ENCODE measurements at places on chromosomes 3 and 15.

GRCh38 chr3:9250236-9250635, 790 bp upstream of the SRGAP3 start:
- no peak for DNase-seq

DNA sequence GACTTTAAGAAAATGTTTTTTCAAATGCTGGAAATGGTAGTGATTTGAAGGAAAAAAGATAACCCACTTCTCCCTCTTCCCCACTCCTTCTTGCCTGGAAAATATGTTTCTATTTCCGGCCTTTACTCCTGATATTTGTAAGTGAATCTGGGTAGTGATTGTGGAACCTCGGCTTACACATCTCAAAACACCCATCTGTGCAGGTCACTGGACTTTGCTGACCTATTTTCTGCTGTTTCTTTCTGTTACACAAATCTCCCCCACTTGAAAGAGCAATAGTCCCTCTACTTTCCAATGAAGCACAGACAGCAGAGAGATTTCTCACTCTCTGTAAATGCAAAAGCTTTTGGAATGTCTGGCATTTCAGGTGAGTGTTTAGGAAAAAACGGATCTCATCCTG, 76.9 kb upstream of the ICE2 start:
- DNase-seq, result no peak

DNA sequence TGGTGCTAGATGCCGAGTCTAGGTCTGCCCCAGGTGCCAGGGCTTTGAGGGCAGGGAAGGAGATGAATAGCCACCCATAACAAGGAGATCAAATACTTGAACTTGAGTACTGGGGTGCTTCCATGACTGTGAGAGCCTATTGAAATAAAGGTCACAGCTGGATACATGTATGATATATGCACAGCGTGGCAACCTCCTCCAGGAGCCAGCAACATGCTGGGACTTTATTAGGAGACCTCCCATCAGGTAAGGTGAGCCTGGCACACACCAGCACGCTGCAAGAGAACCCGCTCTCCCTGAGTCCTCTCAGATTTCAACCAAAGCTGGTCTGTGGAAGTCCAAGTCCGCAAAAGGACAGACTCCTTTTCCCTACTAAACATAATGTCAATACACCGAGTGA, 10.5 kb upstream of the HES1 start:
- DNase-seq, result no peak

DNA sequence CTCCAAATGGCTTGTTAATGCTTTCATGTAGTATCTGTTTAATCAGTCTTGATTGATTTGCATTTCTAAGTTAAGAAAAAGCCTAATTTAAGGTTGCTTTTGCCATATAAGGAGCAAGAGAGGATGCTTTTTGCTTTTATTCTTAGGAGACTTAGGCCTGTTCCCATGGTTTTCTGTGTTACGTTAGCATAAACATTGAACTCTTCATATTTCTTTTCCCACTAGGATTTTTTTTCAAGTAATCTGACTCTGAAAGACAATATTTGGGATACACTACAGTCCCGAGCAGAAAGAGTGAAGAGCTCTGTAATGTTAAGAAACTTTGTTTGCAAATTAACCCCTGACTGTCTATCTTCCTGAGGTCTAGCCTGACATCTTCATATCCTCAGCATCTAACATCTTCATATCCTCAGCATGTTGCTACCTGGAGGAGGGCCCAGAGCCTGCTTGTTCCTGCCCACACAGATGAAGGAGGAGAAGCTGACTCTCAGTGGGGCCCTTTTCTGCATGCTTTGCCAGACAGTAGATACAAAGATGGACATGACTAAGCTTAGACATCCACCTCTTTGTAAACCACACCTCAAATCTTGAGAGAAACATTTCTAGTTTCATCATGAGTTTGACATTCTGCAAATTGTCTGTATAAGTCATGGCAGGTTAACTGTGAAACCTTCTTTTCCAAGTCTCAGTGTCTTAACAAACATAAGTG, 86.2 kb upstream of the COL6A5 start:
- no peak for DNase-seq

GRCh38 chr3:13012221-13012691, 61.0 kb downstream of the IQSEC1 start:
- no peak for DNase-seq

GRCh38 chr3:12301031-12301430, 12.2 kb downstream of the PPARG start:
- DNase-seq, result no peak

DNA sequence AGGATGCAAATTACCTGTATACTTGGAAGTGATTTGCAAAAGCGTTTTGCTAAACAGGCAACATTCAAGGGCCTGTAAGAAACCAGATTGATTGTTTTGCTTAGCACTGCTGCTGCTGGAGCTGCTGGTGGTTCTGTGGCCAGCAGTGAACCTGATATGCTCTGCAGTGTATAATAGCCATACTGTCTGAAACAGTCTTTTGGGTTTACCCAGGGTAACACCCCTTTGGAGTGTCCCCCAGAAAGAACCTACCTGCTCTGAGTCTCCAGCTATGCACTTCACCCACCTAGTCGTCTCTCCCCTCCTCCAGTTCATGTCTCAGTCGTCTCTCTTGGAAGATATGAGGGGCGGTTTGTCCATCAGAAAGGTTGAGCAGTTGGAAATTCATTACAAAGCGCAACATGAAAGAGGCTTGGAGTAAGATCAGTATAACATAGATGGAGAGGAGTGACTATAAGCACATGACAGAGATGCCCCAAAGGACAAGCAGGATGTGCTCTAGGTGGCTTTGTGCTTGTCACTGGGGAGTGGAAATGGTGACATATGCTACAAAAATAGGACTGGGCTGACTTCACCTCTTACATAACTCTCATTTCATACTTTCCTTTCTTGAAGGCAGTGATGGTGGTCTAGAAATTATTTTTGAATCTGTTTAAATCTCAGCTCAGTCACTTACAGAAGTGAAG, 3.8 kb downstream of the MKRN2 start:
- DNase-seq, result no peak

DNA sequence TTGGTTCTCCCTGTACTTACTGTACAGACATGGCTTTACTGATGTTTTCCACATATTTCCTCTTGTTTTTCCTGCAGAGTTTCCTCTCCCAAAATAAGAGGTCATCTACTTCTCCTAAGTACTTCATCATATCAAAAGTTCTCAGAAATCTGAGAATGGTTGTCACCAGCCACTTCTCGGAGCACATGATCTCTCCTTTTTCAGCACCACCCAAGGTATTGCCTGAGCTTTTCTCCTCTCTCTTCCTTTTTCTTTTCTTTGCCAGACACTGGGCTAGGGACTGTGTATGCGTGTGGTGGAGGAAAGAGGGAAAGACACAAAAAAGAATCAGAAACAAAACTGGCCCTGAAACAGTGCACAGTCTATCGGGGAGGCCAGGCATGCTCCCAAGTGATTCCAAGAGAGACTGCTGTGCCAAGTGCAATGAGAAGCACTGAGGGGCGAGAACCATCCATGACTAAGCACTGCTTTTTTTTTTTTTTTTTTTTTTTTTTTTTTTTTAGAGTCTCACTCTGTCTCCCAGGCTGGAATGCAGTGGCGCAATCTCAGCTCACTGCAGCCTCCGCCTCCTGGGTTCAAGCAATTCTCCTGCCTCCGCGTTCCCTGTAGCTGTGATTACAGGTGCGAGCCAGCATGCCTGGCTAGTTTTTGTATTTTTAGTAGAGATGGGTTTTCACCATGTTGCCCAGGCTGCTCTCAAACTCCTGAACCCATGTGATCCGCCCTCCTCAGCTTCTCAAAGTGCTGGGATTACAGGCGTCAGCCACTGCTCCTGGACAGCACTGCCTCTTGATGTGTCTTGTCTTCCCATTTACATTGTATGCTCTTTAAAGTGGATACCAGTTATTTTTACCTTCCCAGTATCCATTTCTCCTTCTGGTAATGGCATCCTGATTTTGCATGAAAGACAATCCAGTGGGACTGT, 194.0 kb upstream of the FEZF2 start:
- DNase-seq, result no peak

- no peak for DNase-seq
These were observed 26.4 kb downstream of the FAH start for GRCh38 chr15:80179025-80179759.

GRCh38 chr15:62874959-62875625, 167.5 kb upstream of the TPM1 start:
- no peak for DNase-seq

GRCh38 chr15:82649226-82649999, 2.2 kb upstream of the CPEB1 start:
- DNase-seq, result no peak

DNA sequence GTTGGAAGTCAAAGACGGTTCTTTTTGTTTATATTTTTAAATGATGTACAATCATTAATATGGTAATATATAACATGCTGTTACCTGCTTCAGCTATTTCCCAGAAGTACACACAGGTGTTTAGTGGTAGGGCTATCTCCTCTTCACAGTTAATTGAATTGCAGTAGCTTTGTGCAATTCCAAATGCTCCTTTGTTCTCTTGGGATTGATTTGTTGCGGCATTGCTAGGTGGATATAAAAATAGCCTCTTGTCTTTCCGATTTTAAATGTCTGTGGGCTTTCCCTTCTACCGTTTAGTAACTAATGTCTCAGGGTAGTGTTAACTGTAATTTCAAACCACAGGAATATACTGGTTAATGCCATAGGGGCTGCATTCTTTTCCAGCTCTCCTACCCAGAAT, 307.6 kb upstream of the SLITRK3 start:
- DNase-seq, result no peak

DNA sequence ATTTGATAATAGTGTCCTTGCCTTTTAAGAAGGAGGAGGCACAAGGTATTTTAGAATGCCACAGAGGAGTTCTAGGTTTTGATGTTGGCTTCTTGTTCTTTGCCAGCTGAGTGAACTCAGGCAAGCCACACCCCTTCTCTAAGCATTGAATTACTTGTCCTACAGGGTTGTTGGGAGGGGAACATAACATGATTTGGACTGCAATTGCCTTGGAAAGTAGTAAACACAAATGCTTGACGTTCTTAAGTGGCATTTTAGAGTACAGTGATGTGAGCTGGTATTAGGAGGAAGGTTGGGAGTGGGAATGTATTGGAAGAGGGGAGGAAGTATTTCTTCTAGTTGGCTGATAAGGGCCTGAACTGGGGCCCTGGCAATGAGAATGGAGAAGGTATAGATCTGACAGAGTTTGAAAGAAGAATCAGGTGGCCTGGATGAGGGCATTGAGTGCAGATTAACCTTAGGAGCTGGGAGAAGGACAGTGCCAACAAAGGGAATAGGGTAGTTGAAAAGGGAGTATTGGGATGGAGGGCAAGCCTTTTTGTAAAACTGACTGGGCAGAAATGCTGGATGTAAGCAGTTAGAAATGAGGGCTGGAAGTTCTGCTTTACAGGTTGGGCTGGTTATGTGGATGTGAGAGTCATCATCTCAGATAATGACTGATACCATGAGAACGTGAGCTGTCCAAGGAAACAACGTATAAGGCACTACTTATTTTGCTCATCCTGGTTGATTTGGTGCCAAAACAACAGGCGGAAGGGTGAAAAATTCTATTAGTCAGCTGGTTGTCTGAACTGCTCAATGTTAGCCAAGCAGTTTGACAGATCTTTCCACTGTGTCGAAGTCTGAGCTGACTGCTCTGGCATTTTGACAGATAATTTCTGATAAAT, 16.7 kb downstream of the KAT2B start:
- no peak for DNase-seq

- DNase-seq, result peak; percentile 57
These were observed 573.0 kb downstream of the TUSC7 start for GRCh38 chr3:117282566-117282965.

DNA sequence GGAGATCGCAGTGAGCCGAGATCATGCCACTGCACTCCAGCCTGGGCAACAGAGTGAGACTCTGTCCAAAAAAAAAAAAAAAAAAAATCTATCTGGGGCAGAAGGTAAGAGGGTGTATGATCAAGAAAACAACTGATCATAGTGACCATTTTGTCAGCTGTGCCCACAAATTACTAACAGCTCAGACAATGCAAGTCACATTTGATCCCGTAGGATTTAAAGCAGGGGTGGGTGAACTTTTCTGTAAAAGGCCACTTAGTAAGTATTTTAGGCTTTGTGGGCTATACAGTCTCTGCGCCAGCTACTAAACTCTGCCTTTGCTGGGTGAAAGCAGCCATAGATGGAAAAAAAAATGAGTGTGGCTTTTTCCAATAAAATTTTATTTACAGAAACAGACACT, 57.6 kb upstream of the ABI3BP start:
- no peak for DNase-seq

DNA sequence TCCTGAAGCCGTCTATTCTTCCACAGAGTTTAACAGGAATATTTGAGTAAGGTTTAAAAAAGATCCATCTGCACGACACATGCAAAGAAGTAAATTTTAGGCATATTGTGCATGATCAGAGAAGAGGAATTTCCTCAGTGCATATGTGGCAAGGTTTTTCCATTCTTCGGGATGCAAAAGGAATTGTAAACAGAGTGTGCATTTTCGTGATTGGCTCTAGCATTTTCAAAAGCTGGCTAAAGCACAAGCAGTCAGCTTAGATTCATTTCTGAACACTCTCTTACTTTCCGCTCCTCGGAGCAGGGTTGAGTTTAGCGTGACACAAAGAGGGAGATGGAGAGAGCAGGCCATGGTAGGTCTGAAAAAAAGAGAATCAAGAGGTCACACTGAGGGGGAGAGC, 128.2 kb downstream of the ADAMTS9 start:
- no peak for DNase-seq

GRCh38 chr3:88151358-88151757, 1.6 kb downstream of the C3orf38 start:
- DNase-seq, result no peak

DNA sequence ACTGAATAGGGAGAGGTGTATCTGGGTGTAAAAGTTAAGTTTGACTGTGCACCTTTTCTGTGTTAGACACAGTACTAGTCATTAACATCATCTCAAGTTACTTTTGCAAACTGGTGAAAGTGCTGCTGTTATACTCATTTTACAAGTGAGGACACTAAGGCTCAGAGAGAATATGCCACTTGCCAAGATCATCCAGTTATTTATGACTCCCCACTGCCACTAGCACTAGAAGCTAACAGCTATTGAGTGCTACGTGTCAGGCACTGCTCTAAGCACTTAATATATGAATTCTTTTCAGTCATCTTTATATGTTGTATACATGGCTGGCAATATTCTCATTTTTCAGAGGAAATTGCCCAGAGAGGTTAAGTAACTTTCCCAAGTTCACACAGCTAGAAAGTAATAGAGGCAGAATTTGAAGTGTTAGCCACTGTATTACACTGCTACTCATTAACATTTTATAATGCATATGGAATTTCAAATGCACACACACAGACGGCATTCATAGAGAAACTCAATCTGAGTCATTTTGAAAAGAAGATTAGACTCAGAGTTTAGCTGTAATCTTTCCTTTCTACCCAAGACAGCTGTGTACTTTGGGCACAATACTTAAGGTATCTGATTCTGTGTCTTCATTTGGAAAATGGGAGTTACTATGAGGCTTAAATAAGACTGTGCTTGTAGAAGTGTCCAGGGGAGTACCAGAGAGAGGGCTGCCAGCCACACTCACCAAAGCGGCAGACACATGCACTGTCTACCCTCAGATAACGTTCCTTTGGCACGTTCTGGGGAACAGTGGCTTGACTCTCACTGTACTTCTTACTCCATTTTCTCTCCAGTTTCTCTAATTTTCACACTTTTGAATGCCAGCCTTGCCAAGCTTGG, 1.3 kb upstream of the MASP1 start:
- DNase-seq, result no peak

GRCh38 chr3:188680189-188680588, 491.6 kb upstream of the TPRG1 start:
- DNase-seq, result no peak

- DNase-seq, result no peak
These were observed 23.8 kb downstream of the MEIS2 start for GRCh38 chr15:37076543-37076942.

- DNase-seq, result peak; percentile 93
These were observed 171.0 kb upstream of the UMPS start for GRCh38 chr3:124558991-124559845.
